ENCODE measurements at places on chromosomes 1 and 21.
A peak's percentile ranks its signal among the peaks of the same experiment; 100 is the strongest.

DNA sequence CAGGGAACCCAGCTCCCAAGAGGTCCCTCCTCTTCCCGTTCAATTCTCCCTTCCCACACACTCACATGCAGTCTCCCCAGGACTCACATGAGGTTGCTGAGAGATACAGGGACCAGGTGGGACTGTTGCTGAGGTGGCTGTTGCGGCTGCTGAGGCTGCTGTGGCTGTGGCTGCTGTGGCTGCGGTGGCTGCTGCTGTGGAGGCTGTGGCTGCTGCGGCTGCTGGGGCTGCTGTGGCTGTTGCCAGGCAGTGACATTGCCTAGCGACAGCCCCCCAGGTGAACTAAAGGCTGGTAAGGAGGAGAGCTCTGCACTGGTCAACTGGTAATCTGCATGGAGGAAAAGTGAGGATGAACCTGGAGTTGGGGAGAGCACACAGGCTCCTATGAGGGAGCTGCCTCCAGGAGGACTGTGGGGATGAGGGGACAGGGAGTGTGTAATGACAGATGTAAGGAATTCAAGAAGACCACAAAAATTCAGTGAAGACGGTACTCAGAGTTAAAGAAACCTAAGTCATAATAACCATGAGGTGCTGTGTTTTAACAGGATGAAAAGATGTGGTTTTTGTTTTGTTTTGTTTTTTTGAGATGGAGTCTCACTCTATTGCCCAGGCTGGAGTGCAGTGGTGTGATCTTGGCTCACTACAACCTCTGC lies 31.8 kb downstream of the MEF2D start:
- no peak for DNase-seq

GRCh38 chr21:44090325-44090724 lies 16.9 kb upstream of the PWP2 start:
- no peak for DNase-seq

DNA sequence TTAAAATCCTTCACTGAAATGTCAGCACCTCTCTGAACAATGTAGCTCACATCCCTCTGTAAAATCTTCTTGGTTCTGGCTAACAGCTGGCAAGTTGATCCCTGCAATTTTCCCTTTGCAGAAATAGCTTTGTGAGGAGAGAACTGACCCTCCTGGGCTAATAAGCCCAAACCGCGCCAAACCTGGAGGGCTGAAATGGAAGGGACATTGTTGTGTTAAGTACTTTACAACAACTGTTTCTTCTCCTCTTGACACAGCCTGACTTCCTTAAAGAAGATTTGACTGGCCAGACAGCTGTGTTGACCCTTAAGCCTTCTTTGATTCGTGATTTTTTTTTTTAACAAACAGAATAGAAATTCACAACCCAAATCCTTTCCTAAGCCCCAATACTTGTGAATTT lies 5.7 kb downstream of the LMX1A start:
- no peak for DNase-seq

DNA sequence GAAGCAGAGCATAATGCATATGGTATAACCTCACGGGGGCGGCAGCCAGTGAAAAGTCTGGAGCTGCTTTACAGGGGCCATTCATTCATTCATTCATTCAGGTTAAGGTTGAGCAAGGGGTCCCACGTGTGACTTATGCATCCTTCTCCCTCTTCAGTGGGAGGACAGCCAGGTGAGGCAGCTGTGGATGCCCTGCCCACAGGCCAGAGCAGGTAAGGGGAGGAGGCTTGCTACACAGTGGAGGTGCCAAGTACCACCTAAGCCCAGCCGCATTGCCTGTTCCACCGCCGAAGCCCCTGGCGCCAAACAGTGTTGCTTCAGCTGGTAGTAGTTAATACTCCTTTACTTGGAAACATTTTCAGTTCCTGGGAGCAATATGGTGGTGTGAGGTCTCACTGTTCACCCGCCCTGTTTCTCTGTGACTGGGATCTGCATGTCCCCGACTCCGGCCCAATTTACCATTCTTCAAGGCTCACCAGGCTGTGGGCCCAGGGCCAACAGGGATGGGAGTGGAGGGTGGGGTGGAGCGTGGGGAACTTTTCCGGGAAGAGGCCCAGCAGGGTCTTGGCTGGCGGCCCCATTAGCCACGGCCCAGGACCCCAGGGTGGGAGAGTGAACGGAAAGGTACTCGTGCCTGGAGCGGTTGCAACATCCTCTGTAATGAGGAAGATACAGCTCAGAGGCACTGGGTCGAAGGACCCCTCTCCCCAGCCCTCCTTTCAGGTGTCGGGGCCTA lies 722 bp upstream of the PODN start:
- no peak for DNase-seq

GRCh38 chr1:7620196-7620595 lies 150.9 kb upstream of the VAMP3 start:
- DNase-seq = no peak

DNA sequence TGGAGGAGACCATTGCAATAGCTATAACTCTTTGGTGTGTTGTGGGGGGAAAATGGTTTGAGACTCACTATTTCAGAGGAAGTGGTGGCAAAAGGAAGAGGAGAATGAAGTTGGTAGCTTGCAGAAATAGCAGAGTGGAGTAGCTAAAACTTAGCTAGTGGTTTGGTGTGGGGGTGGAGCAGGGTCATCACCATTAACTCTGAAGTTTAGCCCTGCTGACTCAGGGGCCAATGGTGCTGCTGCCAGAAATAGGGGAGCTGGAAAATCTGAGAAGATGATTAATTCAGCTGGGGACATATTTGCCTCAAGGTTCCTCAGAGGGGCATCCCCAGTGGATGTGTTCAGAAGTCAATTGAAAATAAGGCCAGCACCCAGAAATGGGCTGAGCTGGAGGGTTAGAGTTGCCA lies 65.4 kb downstream of the RUNX1 start:
- no peak for DNase-seq

GRCh38 chr1:117678246-117678977 lies 72.6 kb downstream of the TENT5C start:
- no peak for DNase-seq

DNA sequence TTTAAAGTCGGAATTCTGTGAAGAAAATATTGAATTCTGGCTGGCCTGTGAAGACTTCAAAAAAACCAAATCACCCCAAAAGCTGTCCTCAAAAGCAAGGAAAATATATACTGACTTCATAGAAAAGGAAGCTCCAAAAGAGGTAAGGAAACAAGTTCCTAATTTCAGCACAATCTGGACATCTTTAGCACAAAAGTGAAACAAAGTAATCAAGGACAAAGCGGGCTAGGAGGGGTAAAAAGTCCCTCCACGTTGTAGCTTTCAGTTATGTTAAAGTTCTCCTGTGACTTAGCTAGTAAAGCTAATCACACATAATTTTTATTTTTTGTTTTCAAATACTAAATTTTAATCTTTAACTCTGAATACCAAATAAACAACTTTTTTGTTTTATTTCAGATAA lies 2.2 kb downstream of the RGS2 start:
- no peak for DNase-seq

DNA sequence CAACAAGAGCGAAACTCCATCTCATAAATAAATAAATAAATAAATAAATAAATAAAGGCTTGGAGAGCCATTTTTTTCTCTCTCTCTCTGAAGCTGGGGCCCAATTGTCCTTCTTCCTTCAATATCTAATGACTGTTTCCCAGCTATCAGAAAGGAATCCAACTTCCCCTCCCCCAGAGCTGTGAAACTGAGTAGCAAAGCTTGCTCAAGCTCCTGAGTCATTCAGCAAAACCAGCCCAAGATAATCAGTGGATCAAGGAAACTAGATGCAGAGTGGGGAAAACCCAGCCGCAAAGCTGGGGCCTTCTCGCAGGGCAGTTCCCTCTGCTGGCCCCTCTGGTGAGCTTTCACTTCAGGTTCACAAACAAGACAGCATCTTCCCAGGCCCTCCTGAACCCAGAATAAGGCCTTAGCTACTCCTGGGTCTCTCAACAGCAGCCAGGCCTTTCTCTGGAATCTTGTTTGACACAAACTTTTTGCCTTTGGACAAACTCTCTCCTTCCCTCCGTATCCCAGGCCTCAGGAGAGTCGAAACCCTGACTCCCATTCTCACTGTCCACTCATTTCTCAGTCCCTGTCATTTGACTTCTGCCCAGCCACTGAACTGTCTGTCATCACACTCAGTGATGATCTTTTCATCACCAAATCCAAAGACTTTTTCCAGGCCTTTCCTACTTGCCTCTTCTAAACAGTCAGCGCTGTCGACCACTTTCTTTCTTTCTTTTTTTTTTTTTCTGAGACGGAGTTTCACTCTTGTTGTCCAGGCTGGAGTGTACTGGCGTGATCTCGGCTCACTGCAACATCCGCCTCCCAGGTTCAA lies 18.0 kb upstream of the PTP4A2 start:
- DNase-seq = peak; percentile 99
